DMS153 (cell line): ENCODE measurements at places on chromosomes 7 and 10.
A peak's percentile ranks its signal among the peaks of the same experiment; 100 is the strongest.

- peak; percentile 40 for DNase-seq
These were observed 950.7 kb upstream of the PHF14 start for GRCh38 chr7:10022957-10023356.

DNA sequence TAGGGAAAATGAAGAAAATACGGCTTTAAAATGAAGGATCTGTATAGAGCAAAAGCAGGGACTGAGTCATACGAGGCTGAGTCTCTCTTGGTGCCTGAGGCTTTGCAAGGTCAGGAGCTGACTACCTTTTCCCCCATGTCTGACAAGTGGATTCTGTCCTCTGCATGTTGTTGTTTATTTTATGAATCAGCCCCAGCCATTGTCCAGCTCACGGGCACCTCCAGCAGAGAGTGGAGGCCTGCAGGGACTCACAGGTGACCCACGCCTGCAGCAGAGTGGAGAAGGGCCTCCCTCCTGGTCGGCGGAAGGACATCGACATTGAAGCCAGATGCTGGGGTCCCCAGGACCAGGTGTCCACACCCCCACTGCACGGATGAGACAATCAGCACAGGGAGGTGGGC lies 233.9 kb downstream of the WDR37 start:
- no peak for DNase-seq

DNA sequence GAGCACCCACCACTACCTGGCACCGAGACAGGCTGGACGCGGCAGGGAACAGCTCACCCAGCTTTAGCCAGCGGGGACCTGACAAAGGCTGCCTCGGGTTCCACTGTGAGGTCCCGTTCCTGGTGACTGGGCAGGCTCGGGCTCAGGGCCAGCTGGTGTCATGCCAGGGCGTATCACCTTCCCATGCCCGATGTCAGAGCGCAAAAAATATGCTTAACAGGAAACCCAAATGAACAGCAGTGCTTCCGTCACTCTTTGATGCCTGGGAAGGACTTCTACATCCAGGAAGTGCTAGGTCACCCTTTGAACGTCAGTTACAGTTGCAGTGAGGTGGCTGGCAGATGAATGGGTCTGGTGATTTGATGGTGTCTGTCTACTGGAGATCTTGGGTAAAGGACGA lies 106.0 kb downstream of the ADARB2 start:
- DNase-seq, result peak; percentile 78

DNA sequence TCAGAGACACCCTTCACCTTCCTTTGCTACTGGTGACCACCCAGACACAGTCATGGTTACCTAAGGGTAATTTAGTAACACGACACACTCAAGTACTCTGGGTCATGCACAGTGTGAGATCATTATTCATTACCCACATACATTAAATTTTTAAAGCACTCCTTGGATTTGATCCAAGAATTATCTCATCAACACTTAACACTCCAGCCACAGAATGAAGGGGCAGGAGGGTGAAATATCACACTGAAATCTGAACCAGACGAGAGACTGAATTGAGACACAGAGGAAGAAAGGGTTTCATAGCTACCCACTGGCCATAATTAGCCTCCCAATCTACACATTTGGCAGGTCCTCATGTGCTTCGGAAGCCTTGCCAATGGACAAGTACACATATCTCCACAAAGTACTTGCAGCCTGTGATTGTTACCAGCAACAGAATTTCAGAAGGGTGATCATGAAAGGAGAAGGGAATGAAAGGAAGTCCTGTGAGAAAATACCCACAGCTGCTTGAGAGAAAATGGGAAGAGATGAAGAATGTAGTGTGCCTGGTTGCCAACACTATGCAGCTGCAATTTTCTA lies 189.3 kb downstream of the POLR1F start:
- peak; percentile 20 for DNase-seq

DNA sequence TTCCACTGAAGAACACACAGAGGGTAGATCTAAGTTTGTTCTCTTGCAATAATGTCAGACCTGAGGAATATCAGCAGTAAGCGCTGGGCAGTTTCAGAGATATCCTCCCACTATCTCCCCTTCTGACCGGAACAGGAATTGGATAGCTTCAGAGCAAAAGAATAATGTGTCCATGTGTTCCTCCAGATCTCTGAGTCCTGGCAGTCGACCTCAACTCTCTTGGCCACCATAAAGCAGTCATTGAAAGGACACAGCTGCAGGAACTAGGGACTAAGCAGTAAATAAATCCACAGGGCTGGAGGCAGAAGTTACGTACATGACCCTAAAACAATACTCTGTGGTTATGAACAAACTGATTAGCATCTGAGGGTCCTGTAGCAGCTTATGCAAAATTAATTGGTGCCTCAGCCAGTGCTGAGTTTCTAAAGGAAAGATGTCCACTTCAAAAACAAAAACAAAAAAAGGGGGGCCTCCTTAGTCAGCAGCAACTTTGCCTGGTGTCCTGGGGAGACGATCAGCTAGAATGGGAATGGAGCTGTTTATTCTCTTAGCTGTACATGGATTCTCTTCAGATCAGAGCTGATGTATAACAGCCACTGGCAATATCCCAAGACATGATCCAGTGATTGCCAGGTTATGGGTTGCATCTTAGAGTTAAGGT lies 6.4 kb upstream of the PRTFDC1 start:
- DNase-seq, result no peak
